ENCODE measurements at places on chromosomes 7 and 10.

- no peak for DNase-seq
Measured at GRCh38 chr10:85826377-85826776, 540.2 kb downstream of the GRID1 start.

DNA sequence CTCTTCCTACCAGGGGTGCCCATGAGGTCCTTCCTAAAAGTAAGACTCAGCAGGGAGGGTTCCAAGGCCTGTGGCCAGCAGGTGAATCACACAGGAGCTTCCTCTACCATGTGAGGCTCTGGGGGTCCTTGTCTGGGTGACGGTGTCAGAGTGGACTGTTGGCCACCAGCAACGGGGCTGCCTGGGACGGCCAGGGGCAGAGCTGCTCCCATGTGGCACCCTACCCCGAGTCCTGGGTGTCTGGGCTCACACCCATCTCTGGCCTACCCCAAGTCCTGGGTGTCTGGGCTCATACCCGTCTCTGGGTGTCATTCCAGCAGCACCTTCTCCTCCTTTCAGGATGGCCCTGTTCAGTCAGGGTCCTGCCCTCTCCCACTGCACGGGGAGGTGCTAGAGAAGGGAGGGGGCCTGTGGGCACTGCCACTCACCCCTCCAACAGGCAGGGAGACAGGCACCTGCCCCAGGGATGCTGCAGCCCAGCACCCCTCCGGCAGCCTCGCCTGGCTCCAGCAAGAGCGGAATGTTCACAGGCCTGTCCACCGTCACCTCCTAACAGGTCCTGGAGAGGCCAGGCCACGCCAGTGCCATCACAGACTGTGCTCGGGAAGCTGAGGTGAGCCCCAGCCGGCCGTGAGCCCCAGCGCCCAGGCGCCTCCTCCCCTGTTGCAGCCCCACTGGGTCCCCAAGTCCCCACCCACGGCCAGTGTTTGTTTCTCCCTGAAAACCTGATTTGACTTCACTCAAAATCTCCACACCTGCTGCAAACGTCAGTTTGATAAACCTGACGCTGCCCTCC, 143.7 kb downstream of the PTPRN2 start:
- no peak for DNase-seq

DNA sequence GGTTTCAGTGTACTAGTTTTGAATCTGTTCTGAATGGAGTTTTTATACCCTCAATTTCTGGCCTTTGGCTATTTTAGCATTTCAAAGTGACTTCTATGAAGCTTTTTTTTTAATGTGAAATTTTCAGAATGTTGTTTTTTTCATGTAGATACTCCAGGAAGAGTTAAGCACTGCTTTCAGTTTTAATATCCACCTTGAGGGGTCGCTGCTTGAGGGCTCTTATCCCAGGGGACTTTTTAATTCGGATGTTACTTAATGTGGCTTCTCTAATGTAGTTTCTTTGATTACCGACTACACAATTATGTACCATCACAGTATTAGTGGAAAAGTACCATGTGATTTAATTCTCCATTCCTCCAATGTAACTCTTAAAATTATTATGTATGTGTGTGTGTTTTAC, 5.2 kb downstream of the IFIT5 start:
- DNase-seq = no peak

GRCh38 chr10:662686-663465, 26.6 kb downstream of the DIP2C start:
- DNase-seq = no peak

GRCh38 chr10:11511321-11511720, 100.1 kb downstream of the USP6NL start:
- DNase-seq = no peak
